ENCODE measurements at places on chromosomes 2 and 18.

DNA sequence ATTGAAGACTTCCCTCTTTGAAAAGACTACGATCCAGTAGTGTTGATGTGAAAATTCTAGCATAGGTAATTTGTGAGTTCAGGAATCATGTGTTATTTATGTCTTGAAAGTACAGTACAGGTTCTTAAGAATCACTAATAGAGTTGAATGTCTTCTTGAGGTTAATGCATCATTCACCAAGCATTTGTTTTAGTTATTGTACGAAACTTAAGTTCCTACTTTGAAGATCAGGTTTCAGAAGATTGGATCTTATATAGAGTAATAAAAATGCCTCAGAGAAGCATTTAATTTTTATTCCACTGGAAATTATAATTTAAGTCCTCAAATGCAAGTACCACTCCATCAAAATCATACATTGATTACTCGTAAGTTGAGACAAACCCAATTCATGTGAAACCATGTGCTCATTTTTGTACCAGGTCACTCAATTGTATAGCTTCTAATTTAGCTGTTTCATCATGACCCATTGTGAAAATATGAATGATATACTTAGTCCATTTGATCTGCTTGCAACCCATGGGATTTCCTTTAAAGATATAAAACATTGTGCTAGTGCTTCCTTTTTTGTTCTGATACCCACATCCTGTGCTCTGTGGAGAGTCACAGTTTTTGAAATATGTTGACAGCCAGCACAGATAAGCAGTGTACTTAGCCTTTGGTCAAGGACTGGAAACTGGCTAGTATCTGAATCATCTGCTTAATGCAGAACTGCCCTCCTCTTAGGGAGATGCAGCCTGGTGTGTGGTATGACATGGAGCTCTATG is 22.5 kb upstream of the RAB27B start:
- no peak for DNase-seq

DNA sequence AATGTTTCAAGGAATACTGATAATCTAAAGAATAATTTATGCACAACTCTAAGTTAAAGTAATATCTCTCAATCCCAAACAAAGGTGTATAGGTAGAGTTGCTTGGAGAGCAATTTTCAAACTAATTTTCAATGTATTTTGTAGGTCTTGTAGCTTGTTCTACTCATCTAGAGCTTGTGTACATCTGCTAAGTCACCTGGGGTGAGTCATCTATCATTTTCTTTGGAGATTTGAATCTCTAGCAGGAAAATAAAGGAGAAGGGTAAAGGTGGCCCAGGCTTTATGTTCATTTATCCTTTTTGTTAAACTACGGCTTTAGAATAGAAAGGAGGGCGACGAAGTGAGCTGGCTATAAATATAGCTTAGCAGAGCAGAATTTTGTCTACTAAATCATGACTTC is 76.8 kb upstream of the THUMPD2 start:
- no peak for DNase-seq

- DNase-seq: no peak
Measured at GRCh38 chr2:190486037-190486623, 48.4 kb downstream of the NEMP2 start.

GRCh38 chr2:37656512-37657423 is 14.7 kb downstream of the CDC42EP3 start:
- no peak for DNase-seq
